H1 (cell line): ENCODE measurements at places on chromosomes 4 and X.

- no peak for DNase-seq
Measured at GRCh38 chr4:24244663-24245490, 339.5 kb downstream of the DHX15 start.

- DNase-seq = no peak
Measured at GRCh38 chr4:107835406-107835805, 10.7 kb downstream of the SGMS2 start.

GRCh38 chr4:156335721-156336120, 382.1 kb upstream of the CTSO start:
- no peak for DNase-seq

GRCh38 chr4:13471400-13471799, 12.7 kb downstream of the RAB28 start:
- DNase-seq = no peak

GRCh38 chr4:118206627-118207026, 146.2 kb downstream of the PRSS12 start:
- no peak for DNase-seq

DNA sequence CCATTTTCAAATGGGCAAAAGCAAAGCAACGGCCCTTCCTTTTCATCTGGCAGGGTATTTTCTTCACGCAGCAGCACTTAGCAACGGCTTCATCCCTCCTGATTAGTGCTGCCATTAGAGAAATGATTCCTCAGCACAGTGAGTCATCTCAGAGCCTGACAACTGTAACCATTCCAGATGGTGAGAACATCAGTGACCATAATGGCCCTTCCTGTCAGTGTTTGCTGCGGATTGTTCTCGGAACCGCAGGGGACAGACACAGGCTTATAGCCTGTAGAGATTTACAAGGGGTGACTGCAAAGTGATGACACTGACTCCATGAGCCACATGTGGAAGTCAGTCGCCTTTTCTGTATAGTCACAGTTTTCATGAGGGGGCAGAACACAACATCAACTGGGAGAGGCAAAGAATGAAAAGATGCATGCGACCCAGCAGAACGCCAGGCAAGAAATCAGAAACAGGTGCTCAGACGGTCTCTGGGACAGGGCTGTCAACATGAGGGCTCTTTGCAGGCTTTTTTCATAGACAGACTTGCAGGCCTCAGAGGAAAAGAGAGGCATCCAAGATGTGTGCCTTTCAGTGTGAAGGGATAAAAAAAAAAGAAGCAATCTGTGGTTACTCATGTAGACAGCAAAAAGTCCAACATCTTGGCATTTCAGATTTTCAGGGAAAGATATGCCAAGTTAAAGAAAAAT, 69.9 kb upstream of the FBXW7 start:
- no peak for DNase-seq

DNA sequence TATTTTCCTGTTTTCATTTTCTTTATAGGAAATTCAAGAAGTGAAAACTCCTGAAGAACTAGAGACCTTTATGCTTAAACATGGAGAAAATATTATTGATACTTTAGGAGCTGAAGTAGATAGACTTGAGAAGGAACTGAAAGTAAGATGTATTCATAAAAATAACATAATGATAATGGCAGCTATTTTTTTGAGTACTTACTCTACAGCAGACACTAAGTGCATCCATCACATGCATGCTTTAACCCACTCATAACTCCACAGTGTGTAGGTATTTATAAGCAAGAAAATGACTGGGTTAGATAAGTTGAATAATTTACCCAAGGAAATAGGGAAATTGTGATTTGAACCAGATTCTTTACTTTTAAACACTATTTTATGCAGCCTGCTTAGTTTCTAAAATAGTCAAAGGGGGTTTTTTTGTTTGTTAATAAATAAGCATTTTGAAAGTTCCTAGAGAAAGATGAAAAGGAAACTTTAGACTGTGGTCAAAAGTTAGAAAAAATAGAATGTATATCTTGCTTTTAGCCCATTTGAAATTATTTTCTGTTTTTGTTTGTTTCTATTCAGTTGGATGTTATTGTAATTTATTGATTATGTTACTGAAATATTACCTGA, 74.2 kb downstream of the BEND4 start:
- no peak for DNase-seq

DNA sequence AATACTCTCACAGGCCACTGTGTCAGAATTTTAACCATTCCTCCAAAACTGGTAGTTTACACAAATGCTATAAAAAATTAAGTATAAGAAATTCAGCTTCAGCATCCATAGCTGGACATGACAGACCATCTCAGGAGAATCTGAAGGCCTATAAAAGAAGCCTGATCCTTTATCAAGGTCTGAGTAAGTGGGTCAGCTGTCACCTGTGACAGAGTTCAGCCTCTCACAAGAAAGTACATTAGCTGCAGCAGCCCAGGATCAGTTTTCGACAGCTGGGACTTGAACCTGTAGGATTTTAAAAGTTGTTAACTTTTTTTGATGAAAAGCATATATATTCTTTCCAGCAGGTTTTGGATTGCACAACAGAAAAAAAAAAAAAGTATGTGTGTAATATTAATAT, 60.7 kb downstream of the PPP3CA start:
- DNase-seq = no peak

GRCh38 chrX:71667328-71668247, at the start of gene LOC101059915:
Gene LOC101059915 (plus strand): TSS chrX:71667546.
- no peak for DNase-seq

DNA sequence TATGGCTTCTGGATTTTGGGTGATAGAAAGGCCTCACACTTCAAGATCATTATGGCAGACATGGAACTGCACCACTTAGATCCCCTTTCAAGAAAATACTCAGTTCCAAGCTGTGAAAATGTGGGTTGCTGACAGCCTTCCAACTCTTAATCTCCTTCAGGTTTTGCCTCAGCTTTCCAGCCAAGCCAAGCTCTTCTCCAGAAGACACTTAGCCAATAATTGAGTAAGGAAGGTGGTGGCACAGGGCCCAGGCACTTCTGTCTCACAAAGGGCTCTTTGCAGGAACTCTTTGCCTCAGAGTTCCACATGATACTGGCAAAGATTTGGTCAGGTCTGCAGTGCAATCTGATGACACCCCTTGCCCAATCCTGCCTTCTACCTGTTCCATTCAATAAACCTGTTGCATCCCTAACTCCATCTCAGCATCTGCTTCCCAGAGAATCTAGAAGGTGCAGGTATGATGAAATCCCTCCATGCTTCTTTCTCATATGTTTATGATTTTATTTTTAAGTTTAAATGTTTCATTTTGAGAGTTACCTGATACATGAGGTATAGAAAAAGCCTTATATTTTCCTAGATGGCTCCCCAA, 30.6 kb downstream of the ANXA5 start:
- no peak for DNase-seq

DNA sequence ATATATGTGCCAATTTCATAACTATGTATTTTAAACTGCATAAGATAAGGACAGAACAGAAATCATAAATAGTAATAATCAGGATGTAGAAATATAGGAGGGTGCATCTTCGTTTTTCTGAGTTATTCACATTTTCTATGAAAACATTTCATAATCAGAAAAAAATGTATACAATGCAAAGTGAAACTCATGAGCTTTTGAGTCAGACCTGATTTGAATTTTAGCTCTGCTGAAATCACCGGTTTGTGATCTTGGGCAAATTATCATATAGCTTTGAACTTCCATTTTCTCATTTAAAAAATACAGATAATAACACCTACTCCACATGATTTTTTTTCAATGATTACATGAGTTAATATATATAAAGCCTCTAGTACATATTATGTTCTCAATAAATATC, 106.9 kb downstream of the KDR start:
- no peak for DNase-seq

DNA sequence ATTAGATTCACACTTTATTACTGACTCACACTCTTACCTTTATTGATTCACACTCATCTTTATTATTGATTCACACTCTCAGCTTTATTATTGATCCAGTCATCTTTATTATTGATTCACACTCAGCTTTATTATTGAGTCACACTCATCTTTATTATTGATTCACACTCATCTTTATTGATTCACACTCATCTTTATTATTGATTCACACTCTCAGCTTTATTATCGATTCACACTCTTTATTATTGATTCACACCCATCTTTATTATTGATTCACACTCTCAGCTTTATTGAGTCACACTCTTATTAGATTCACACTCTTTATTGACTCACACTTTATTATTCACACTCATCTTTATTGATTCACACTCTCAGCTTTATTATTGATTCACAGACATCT, 31.3 kb downstream of the HTRA3 start:
- no peak for DNase-seq

DNA sequence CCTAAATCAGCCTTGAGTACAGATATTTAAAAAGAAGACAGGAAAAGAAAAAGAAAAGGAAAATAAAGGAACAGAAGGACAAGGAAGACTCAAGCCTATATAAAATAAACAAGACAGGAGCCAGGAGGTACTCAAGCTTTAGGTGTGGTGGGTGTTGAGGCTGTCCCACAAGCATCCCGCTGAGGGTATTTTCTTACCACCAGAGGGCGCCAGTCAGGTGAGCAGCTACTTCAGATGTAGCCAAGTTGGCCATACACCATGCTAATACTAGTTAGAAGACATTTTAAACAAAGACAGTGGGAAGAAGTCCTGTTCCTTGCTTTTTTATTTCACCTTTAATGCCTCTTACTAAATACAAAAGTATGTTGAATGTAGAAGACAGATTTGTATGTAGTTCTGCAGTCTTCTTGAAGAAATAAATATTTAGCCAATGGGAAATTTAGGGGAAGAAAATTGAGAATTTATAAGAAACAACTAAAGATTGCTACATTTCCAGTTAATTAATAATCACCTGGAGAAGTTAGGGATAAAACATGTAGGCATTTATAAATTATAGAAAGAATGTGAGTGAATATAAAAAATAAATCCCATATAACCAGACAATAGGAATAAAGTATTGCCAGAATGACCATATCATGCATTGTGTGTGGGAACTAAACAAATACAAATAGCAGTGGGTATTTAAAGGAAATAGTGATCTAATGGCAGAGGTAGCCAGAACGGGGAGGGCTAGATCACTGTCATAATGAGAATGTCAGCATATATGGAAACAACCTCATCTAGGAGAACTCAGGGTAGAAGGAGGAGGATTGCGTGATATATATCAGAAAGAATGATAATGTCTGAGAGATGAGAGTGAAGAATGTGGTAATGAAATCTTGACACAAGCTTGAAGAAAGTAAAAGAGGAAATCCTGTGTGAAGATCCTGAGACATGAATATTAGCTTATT, 71.0 kb downstream of the MTHFD2L start:
- peak; percentile 89 for DNase-seq

DNA sequence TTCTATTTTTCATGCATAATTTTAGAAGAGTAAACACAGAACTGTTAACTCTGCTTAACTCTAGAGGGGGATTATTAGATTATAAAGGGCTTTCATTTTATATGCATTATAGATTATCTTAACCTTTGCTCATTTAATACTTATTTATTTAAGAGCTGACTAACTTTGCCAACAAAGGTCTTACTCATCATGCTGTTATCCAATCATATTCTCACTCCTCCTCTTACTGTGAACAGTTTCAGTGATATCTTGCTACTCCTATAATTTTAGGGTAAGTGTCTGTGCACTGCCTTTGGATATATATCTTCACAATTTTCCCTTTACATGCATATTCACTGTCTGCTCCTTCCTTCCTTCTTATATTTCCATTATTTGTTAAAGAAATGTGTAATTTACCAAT, 1814.9 kb downstream of the STIM2 start:
- DNase-seq = no peak

GRCh38 chr4:41125558-41126311, 88.6 kb downstream of the APBB2 start:
- no peak for DNase-seq

DNA sequence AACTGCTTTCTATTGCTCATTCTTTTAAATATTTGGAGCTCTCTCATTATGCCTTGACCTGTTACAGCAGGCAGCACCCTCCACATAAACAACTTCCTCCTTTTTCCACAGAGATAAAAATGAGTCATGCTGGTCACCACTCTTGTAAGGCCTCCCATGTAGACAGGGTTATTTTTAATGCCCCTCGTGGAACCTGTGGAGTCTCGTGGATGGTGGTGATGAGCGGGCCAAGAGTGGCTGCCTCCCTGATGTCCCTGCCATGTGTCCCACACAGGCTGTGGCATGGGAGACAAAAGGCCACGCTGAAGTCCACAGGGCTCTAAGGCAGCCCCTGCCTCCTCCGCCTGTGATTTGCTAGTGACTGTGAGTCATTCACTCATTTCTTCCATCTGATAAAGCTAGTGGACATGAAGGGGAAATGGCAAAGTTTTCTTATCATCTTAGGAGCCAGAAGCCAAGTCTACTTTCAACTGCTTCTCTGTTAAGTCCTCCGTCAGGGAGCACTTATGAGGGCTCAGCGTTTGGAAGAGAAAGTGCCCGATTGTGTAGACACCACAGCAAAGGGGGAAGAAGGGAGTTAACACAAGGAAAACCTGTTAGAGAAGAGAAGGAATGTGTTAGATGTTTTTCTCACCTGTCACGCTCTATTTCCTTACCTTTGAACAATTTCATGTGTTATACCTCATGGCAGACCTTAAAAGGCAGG, 121.6 kb upstream of the FAT1 start:
- no peak for DNase-seq

DNA sequence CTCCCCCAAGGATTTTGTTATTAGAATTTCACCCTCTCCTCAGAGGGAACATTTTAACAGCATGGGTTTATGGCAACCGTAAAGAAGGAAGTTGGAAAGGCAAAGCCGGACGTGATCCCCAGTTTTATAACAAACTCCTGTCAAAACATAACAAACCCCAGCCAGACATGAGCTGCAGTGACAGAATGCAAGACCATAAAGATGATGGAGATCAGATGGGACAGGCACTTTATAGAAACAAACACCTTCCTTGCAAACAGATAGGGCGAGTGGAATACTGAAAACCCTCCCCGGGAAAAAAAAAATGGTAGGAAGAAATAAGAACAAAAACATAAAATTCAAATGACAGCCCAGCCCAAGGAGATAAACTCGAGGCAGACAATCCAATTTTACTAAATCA, 281.4 kb downstream of the LDB2 start:
- no peak for DNase-seq

DNA sequence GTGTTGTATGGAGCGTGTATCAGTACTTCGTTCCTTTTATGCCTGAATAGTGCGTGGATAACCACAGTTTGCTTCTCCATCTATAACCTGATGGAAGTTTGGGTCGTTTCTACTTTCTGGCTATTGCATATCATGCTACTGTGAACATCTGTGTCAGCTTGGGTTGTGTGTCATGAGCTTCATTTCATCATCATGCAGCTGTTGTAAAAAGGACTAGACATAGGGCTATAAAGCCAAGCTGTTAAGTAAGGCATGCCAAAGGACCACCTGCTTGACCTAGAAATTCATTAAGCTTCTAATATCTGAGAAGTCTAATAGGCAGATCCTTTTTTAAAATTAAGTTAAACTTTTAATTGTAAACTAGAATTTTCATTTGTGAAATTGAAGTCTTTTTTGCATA, 18.4 kb downstream of the SMS start:
- no peak for DNase-seq

DNA sequence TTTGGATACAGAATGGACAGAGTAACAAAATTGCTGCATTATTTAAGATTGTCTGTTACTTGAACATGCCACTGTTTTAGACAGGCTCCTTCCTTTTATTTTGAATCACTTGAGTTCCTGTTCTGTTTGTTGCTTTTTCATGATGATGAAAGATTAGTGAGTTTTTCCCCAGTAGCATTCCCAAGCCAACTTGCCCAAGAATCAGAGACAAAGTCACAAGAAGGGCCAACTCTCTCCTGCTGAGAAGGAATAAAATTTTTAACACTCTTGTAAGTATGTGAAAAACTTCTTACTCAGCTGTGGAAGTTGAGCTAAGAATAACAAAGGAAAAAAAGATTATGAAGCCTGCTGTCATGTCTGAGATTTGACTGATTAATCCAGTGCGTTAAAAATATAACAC, 104.2 kb downstream of the KLHL8 start:
- DNase-seq = no peak

GRCh38 chr4:75584067-75584466, 28.2 kb downstream of the ODAPH start:
- DNase-seq = no peak
